ENCODE measurements at places on chromosomes 1 and 21. TPM values are rescaled to one million over a fixed set of nuclear protein-coding genes. Genes with fewer than 3 reads are reported as not detected.

The CNKSR1 gene
- 3.3 TPM for total RNA-seq

The RNU1-2 gene
- total RNA-seq = under 0.01 TPM

The USH2A gene
- total RNA-seq = under 0.01 TPM

The MPL gene
- not detected for total RNA-seq

The TMEM61 gene
- total RNA-seq = not detected

The LORICRIN gene
- total RNA-seq = not detected

The LRRC39 gene
- 9.0 TPM for total RNA-seq

The OLIG1 gene
- 6.1 TPM for total RNA-seq

The HRNR gene
- not detected for total RNA-seq

The PFKL gene
- total RNA-seq = 111 TPM

The MCOLN3 gene
- not detected for total RNA-seq

The ZNF648 gene
- under 0.01 TPM for total RNA-seq

The B3GALT2 gene
- 148 TPM for total RNA-seq

The CDA gene
- not detected for total RNA-seq

The TMEM234 gene
- 12.2 TPM for total RNA-seq

The ERICH3 gene
- total RNA-seq = 16.7 TPM

The C1QC gene
- 7.3 TPM for total RNA-seq

The KCNJ9 gene
- total RNA-seq = 11.4 TPM

The GUCA2A gene
- not detected for total RNA-seq

The TNFRSF14 gene
- total RNA-seq = 2.4 TPM

The CASQ1 gene
- total RNA-seq = 4.9 TPM

The CA6 gene
- not detected for total RNA-seq

The OR6K3 gene
- not detected for total RNA-seq

The PLXNA2 gene
- 37.9 TPM for total RNA-seq

The NTMT2 gene
- total RNA-seq = 0.41 TPM

The PRAMEF8 gene
- not detected for total RNA-seq

Measured in frontal cortex (tissue), 4 donors.